ENCODE measurements at places on chromosomes 3 and 15.
A peak's percentile ranks its signal among the peaks of the same experiment; 100 is the strongest.

- DNase-seq: no peak
Measured at GRCh38 chr3:108008931-108009639, 81.7 kb downstream of the CD47 start.

DNA sequence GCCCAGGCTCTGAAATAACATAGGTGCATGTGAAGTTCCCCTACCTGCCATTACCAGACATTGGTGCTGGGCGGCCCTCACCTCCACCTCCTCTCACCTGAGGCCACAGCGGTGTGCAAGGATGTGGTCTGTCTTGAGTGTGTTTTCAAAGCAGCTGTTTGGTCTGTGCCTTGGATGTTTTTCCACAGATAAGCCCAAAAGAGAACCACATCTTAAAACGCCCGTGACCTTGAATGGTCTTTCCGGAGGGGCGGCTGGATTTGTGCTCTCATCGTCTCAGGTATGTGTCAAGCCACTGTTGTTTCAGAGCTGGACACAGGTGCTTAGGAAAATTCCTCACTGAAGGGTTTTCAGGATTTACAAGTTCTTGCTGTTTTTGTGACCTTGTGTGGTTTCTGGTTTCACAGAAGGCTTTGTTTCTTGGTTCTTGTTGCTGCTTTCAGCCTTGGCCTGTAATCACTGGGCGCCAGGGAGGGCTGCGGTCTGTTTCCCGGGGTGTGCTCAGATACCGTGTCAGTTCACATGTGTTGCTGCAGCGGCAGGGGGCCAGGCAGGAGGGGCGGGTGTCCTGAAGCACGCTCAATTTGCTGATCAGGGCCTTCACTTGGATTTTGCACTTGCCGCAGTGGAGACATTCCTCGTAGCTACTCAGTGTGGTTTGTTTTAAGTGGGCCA is 128.4 kb downstream of the IGF1R start:
- DNase-seq: no peak

DNA sequence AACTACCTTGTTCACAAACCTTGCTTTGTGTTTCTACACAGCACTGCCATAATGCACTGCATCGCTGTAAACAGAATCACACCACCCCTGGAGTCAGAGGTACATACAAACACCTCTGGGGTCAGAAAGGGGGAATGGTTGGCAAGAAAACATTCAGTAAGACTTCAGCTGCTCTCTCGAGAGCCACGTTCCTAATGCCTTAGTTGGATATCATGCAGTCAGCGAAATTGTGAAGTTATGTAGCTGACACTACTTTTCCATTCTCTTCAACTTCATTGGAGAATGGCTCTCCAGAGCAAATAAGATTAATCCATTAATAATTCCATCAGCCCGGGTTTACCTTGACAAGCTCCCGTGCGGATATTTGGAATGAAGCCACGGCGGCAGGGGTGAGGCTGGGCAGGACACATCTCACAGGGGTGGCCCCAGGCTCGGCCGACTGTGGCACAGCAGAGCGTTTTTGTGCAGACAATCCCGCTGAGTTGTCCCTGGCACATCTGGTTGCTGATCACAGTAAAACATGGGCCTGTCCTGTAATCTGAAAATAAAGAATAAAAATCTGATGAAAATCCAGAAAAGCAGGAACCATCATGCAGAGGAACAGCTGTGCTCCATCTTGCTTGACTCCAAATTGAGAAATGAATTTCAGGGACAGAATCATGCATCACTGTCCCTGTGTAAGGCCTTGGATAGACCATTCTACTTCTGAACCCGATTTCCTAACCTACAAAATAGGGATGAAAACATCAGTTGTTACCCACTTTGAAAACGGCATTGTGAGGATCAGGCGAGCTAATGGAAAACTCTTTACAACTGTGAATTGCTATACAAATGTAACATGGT is 108.0 kb downstream of the FBN1 start:
- no peak for DNase-seq

- no peak for DNase-seq
Measured at GRCh38 chr3:115518100-115518852, 105.0 kb upstream of the GAP43 start.

DNA sequence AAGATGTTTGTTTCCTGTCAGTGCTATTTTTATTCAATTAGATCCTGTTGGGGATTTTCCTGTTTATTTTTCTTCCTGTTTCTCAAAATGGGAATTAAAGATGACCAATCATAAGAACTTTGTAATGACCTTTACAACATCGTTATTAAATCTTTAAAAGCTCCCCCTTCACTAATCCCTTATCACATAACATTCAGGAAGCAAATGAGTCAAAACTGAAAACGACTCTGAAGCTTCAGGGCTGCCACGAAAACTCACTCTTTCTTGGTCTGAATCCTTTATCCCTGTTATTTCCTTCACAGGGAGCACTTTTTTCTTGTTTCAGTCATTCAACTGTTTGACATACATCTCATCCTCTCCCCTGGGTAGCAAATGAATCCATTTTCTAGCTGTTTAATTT is 75.8 kb upstream of the MB21D2 start:
- DNase-seq: no peak

DNA sequence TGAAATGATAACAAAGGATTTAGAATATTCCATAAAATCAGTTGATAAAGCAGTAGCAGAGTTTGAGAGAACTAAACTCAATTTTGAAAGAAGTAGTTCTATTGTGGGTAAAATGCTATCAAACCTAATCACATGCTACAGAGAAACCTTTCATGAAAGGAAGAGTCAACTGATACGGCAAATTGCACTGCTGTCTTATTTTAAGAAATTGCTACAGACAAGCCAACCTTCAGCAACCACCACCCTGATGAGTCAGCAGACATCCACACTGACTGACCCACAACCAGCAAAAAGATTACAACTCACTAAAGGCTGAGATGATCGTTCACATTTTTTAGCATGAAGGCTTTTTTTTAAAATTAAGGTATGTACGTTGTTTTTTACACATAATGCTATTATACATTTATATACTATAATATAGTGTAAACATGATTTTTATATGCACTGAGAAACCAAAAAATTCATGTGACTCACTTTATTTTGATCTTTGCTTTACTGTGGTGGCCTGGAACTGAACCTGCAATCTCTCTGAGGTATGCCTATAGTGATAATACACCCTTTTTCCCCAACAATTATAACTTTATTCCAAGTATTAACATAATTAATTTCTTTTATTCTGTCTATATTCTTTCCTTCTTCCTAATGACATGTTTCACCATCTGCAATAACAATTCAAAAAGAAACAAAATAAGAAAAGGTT is 109.9 kb downstream of the TBC1D5 start:
- DNase-seq: no peak

DNA sequence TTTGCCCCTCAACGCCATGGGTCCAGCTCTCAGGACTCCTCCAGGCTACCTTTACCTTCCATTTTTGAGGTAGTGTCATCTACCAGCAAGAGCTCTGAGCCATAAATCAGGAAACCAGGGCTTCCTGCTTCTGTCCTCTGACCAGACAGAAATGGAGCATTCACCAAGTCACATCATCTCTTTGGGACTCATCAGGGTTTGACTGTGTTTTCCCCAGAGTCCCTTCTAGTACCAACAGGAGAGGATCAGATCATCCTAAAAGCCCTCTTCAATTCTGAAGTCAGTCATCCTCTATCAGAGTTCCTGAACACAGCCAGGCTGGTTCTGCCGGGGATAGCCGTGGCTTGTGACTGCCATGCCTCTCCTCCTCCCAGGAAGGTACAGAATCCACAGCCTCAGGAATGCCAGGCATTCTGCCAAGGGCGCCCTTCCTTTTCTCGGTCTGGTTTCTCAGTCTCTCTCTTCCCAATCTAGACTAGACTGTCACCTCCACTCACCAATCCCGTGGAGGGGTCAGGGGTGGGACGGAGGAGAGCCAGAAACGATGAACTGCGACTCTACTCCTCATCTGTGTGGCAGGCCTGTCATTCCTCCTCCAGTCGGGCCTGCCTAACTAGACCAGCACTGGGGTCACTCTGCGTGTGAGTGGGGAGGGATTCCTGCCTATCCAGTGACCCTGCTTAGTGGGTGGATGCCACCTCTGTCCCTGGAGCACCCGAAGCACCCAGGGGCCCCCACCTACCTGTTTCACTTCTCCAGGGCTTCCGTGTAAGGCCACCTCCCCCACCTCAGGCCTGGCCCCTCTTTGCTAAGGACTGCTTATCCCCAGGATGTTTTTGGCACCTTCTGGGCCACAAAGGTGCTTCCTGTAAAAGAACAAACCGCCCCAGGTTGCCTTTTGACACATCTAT is 30.9 kb downstream of the CCNL1 start:
- DNase-seq: peak; percentile 56

Measured in CD4-positive, alpha-beta T cell treated with Interleukin-12 subunit alpha and Interleukin-12 subunit beta, for 1 hour (primary cell).